ENCODE measurements at places on chromosomes 2 and 18.

DNA sequence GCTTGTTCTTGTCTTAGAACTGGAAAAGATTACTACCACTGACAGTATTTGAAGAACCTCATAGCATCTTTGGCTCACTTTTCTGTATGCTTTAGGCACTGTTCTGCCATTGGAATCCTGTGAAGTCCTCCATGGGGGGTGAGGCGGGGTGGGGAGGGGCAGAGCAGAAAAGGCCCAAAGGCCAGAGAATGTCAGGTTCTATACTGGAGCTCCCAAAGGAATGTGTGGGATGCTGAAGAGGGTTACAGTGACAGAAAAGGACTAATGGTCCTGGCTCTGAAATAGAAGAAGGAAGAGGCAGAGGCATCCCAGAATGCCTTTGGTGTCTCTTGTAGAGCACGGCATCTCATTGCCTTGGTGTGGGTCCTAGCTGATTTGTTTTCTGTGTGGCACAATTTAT lies 141.9 kb downstream of the HAUS1 start:
- no peak for DNase-seq

GRCh38 chr2:9618410-9618809 lies 12.4 kb downstream of the YWHAQ start:
- no peak for DNase-seq

- DNase-seq, result no peak
Observed at GRCh38 chr2:148702475-148702874, 57.9 kb downstream of the EPC2 start.

- DNase-seq, result no peak
Observed at GRCh38 chr18:30682672-30683071, 359.9 kb downstream of the DSC3 start.

DNA sequence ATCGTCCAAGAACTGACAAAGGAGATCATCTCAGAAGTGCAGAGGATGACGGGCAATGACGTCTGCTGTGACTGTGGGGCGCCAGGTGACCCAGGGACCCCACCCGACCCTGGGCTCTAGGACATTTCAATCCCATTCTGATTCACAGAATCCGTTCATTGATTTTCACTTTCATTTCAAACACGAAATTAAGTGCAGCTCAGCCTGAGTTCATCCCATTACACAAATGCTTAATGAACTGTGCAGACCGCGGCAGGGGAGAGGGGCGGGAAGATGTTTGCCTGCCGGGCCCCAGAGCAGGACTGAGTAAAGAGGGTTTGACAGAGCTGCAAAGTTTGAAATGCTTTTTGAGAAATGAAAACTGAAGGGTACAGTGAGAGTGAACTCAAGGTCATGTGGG lies 67.1 kb downstream of the ITGB1BP1 start:
- DNase-seq, result no peak

- no peak for DNase-seq
Observed at GRCh38 chr18:48152549-48152948, 222.1 kb upstream of the SMAD2 start.
